ENCODE measurements at places on chromosomes 11 and 22.

DNA sequence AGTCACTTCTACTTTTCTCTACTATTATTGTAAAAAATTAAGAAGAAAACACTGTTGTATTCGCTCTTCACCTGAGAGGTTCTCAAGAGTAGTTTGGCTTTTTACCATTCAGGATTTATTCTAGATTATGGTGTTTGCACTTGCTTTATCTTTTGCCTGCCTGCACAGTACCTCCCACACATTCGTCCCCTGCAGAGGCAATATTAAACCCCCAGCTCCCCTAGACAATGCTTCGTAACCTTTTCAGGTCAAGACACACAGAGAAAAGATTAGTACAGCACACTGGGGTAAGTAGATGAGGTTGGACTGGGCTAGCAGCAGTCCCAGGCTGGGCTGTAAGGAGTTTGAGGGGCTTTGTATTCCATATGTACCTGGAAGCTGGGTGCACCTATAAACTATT lies 62.4 kb downstream of the TNRC6B start:
- no peak for DNase-seq

GRCh38 chr11:113532697-113533424 lies 57.7 kb upstream of the DRD2 start:
- peak; percentile 65 for DNase-seq

- no peak for DNase-seq
Observed at GRCh38 chr22:39327995-39328754, 8.8 kb upstream of the RPL3 start.

GRCh38 chr11:64850979-64851567 lies 6.6 kb upstream of the CDC42BPG start:
- peak; percentile 91 for DNase-seq

- no peak for DNase-seq
Observed at GRCh38 chr11:108852701-108853100, 187.8 kb downstream of the DDX10 start.

- DNase-seq = no peak
Observed at GRCh38 chr22:24121938-24122337, 59.3 kb upstream of the SUSD2 start.

DNA sequence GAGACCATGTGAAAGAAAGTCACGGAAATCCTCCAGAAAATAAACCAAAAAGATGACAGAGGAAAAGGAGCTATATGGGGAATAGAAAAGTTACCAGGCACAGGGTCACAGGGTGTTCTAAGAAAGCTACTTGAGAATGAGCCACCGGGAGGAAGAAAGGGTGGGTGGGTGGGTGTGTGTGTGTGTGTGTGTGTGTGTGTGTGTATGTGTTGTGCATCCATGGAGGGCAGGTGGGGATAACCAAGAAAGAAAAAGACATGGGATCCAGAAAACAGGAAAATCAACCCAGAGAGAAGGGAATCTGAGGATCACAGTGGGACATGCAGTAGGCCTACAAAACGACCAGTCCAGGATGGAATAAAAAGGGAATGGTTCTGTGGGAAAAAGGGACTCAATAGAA lies 3.7 kb downstream of the APOL2 start:
- DNase-seq = no peak

DNA sequence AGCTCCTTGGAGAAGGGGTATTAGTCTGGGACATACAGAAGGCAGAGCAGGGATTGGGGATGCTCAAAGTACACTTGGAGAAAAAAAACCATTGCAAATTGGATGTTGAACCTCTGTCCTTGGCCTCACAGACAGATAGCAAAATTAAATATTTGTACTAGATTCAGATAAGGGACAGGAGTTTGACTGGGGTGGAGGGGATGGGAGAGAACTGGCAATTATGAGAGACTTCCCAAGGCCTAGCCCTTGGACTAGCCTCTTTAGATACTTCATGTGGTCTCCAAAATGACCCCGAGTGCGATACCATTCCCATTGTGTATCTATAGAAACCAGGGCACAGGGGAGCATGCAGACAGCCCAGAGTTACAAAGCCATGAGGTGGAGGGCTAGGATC lies 15.5 kb downstream of the DGAT2 start:
- DNase-seq = no peak

- DNase-seq = no peak
Observed at GRCh38 chr22:19497245-19497644, 17.5 kb downstream of the CDC45 start.
